Ovary (tissue), 10 donors: ENCODE measurements at places on chromosomes 7 and 10. TPM values are rescaled to one million over a fixed set of nuclear protein-coding genes. Genes with fewer than 3 reads are reported as not detected.

DNA sequence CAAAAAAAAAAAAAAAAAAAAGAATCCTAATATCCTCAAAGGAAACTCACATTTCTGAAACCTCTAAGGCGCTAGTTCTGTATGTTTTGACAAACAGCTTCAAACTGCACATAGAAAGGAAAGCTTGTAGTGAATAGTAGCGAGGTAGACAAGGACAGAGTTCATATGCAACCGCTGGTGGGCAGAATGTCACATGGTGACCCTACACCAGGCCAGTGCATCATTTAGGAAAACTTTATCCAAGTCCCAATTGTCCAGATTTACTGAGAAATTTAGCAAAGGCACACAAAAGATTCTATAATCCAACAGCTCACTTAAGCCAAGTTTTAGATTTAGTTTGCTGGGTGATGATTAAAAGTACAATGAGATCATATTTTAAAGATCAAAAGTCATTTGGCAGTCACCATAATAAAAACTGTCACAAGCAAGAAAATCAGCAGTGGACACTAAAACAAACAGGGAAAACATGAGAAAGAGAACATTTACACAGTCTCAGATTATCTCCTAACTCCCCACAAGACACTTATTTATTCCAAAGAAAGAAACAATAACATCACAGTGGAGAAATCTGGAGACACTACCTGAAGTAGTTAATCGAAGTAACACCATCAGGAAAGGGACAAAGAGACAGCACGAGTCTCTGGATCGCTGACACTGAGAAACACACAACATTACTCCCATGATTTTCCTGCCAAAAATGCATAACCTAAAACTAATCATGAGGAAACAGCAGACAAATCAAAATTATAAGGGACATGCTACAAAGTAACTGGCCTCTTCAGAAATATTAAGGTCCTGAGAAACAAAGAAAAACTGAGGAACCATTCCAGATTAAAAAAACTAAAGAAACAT, 20.2 kb downstream of the FAM204A start:
- DNase-seq: no peak

Gene ZNF425
- 9.0 TPM for polyA plus RNA-seq

DNA sequence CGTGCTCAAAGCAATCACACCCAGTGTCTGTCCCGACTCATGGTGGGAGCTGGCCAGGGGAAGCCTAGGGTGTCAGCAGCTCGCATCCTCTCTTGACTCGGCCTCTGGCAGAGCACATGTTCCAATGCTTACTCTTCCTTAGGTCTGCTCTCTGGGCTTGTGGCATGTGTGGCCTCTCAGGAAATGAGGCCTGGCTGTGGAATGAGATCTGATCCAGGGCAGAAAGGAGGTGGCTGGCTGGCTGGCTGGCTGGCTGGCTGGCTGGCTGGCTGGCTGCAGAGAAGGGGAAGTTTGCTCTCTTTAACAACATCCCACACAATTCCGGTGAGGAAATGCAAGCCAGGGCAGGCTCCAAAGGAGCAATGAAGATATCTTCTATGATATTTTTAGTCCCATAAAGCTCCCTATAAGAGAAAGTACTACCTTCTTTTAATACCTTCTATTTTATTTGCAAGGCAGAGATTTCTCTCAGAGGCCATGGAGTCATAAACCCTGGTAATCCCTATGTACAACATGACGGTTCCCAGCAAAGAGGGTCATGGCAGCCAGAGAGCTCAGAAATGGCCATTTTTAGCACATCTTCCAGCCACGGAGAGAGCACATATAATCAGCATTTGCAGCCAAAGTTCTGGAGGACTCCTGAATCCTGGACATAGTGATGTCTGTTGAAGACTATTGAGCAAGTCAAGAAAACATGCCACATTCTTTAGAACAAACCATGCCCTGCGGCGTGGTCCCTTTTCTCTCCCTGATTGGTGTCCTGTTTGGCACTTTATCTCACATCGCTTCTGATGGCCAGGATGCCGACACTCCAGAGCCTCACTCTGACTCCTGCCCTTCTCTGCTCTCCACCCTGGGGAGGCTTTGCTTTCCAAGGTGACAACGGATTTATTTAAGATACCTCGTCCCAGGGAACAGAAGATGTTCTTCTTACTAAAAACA, 153.7 kb downstream of the FANK1 start:
- no peak for DNase-seq

Gene TACR2
- 2.5 TPM for polyA plus RNA-seq

DNA sequence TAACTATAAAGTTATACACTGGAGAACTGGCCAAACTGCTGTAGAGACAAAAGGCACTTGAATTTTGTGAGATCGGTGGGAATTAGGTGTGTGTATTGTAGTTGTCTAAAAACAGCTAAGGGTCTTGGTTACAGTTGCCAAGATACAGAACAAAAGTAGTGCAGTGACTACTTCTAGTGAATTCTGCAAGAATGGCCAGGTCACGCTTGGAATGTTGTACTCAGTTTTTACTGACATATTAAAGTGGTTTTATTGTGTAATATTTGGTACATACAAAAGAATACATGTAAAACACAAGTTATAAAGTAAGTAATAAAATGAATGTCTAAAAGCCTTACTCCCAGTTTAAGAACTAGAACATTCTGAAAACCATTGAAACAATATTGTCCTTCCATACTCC, 42.4 kb downstream of the PRPF18 start:
- DNase-seq: no peak

Gene ITPRID1
- not detected for polyA plus RNA-seq

DNA sequence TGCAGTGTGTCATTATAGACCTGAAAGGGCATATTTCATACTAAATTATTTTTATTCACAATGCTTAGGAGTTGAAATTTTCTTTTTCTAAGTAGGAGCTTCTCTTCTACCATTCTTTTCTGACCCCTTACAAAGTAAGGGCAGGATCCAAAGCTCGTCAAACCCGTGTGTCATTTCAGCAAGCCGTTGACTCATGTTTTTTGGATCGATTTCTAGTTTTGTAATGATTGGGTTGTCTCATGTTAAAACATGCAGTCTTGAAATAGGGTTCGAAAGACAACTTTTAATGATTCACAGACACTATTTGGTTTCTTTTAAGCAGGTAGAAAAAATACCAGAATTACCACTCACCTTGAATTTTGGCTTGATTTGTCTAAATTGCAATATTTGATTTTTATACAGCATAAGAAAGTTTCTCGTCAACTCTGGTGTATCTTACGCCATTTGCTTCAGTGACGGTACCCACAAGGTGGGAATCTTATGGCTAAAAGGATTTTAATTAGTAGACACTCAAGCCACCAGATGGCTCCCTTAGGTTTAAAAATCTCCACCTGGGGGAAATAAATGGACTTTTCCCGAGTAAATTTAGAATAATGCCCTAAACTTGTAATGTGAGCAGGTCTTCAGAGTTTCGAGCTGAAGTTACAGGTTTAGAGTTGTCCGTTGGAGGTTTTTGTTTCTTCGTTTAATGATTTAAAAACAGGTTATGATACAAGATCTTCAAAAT, 283.4 kb downstream of the CCDC3 start:
- DNase-seq: no peak

DNA sequence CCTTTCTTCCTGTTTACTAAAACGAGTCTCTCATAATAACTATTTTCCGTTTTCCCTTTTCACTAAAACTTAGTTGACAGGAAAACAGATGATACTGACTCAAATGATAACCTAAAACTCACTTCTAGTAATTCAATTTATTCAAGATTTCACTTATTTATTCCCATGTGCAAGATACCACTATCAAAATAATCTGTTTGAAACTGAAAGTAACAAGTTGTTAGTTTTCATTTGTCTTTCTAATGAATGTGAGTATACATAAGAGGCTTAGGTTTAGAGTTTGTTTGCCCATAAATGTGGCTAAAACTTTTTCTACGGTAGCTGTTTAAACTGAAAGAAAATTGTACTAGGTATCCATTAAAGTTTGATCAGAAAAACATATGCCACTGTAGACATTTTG, 314.9 kb upstream of the STEAP1 start:
- DNase-seq: no peak

GRCh38 chr7:102418592-102418991, 14.8 kb upstream of the ORAI2 start:
- no peak for DNase-seq

DNA sequence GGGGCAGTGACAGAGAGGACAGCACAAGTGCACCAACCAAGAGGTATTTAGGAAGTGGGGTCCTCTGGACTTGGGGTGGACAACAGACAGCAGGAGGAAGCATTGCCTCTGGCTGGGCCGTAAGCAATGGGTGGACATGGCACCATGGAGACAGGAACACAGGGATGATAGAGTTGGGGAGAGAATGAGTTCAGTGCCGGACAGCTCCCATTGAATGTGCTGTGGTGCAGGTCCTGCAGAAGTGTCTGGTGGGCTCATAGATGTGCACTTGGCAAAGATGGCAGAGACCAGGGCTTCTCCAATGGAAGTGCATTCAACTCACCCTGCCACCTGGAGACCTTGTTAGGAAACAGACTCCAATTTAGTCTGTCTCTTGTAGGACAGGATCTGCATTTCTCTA, 341.5 kb upstream of the ZMIZ1 start:
- DNase-seq: no peak

DNA sequence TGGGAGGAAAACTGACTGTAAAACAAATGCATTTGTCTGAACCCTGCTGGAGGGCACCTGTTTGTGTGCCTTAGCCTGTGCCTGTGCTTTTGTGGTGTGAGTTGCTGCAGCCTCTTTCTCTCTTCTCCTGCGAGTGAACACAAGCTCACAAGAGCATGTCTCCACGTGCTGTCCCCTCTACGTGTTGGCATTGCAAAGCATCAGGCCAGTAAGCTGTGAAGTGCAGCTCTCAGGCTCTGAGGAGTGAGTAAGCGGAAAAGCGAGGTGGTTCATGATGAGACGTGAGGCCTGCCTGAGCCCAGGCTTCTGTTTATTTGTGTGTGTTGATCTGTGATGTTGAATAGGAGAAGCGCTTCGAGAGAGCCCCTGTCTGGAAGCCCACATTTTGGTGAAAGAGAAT, 85.6 kb upstream of the PDCD4 start:
- no peak for DNase-seq

DNA sequence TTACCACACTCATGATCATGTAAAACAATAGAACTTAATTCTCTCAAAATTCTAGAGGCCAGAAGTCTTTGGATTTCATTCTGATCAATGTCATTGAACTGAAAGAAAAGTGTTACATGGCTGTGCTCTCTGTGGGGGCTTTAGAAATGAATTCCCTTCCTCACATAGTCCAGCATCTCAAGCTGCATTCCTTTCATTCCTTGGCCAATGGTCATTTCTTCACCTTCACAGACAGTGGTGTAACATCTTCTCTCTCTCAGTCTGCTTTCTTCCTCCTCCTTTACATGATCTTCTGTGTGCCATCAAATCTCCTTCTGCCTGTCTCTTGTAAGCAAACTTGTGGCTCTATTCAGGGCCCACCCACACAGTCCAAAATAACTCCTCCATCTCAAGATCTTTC, 735.3 kb downstream of the SUGCT start:
- no peak for DNase-seq

DNA sequence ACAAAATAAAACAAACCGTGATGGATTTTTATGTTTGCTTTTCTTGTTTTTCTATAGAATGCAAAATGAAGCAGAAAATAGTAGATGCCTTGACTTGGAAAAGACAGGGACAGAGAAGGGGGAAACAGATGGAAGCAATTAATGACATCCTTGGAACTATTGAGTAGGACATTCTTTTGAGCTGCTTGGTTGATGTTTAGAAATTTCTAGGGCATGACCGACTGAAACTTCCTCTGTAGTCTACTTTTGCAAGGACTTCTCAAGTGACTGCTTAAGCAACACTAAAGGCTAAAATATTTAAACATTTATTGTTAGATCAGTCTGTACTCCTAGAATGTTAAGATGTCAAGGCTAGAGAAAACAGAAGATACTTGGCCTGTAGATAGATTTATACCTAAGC, 49.4 kb downstream of the VCL start:
- DNase-seq: no peak

GRCh38 chr10:125531465-125531864, 151.5 kb downstream of the TEX36 start:
- no peak for DNase-seq

GRCh38 chr10:42975558-42976340, 101.1 kb upstream of the RET start:
- peak; percentile 13 for DNase-seq

- DNase-seq: no peak
Measured at GRCh38 chr7:127809261-127809702, 157.3 kb downstream of the SND1 start.

Gene CALCR
- polyA plus RNA-seq: 0.02 TPM
